ENCODE measurements at places on chromosomes 3 and 15.

DNA sequence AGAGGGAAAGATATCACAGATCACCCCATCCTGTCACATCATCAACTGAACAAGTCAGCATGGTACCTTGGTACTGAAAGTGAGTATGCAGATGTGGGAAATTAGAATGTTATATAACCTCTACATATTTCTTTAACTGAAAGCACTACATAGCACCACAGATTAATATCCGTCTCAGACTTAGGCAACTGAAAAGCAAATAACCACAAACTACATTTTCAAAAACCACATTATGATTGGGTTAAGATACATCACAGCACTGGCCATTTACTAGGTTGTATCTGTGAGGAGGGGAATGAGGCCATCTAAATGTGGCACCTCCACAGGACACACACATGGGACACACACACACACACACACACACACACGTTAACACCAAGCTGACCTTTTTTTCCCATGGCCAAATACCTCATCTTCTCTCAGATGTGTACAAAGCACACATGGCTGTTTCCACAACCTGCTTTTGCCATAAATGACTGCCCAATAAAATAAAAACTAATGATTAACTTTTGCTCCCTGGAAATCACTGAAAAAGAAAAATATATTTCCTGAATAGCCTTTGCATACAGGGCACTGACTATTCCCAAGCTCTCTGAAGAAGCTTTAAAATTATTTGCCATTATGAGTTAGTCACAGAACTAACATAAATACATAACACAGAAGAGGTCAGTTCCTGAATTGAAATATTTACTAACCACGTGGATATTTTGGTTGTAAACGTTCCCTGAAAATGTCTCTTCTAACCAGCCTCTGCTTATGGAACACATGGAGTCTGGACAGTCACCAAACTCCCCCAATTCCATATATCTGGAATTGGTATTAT lies 60.1 kb downstream of the SUMF1 start:
- no peak for DNase-seq

DNA sequence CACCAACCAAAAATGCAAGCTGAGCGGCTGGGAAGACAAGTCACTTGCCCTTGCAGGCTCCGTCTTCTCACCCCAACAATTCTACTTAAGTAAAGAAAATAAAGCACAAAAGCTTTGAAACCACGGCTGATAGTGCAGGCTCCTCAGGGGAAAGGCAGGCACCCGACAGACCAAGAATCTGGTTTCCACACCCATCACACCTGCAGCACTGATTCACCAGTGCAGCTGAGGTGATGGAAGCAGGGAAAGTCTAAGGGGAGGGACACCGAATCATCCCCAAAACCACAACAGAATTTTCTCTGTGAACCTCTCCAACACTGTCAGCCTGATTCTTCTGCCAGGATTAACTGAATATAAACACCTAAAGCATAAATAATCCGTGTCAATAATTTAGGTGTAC lies 62.0 kb upstream of the NSMCE3 start:
- no peak for DNase-seq

GRCh38 chr3:5494905-5495519 lies 307.5 kb downstream of the EDEM1 start:
- no peak for DNase-seq

GRCh38 chr15:37143351-37143750 lies 43.0 kb upstream of the MEIS2 start:
- DNase-seq, result no peak
